ENCODE measurements at places on chromosomes 1 and 21. TPM values are rescaled to one million over a fixed set of nuclear protein-coding genes. Genes with fewer than 3 reads are reported as not detected.

GRCh38 chr1:2042830-2043773, 7.1 kb upstream of the PRKCZ start:
- no peak for DNase-seq
- no peaks in the 10 kb centered on the region for H3K4me1 ChIP-seq
- H3K27me3 ChIP-seq = no peaks in the 10 kb centered on the region
- H3K27ac ChIP-seq = no peak overlapping the region
- peaks cover 7% of the 10 kb centered on the region for H3K36me3 ChIP-seq
- H3K4me3 ChIP-seq = no peak overlapping the region

DNA sequence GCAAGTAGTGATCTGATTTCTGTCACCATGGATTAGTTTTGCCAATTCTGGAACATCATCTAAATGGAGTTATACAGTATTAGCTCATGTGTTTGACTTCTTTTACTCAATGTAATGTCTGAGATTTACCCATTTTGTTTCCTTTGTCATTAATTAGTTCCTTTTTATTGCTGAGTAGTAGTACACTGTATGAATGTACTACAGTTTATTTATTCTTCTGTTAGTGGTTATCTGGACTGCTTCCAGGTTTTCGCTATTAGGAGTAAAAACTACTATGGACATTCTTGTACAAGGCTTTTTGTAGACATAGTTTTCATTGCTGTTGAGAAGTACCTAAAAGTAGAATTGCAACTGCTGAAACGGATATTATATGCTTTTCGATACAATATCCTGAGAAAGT, 14.1 kb downstream of the SUCO start:
- H3K4me1 ChIP-seq = peaks cover 24% of the 10 kb centered on the region
- no peak for DNase-seq
- H3K27ac ChIP-seq = no peak overlapping the region

- H3K27me3 ChIP-seq = no peaks in the 10 kb centered on the region
- peaks cover 11% of the 10 kb centered on the region for H3K4me1 ChIP-seq
- H3K27ac ChIP-seq = peak within 1 kb of the TSS; percentile 73
- peak; percentile 44 for DNase-seq
Observed at GRCh38 chr1:34984793-34985608, at the start of gene TMEM35B. Gene TMEM35B (minus strand): TSS chr1:34985347. CDS start chr1:34985305, 42 bp downstream.

GRCh38 chr1:78360584-78360983, 130.2 kb upstream of the PTGFR start:
- H3K36me3 ChIP-seq = no peaks in the 10 kb centered on the region
- no peak overlapping the region for H3K4me3 ChIP-seq
- no peaks in the 10 kb centered on the region for H3K4me1 ChIP-seq
- H3K27ac ChIP-seq = no peak overlapping the region

GRCh38 chr1:33903210-33903589, 39.3 kb downstream of the HMGB4 start:
- no peak for DNase-seq
- H3K36me3 ChIP-seq = peaks cover 5% of the 10 kb centered on the region
- no peak overlapping the region for H3K4me3 ChIP-seq
- no peaks in the 10 kb centered on the region for H3K27me3 ChIP-seq

GRCh38 chr1:229432116-229432461, 1.8 kb downstream of the ACTA1 start:
- no peak overlapping the region for H3K27ac ChIP-seq
- H3K4me3 ChIP-seq = no peak overlapping the region
- no peaks in the 10 kb centered on the region for H3K4me1 ChIP-seq
- no peaks in the 10 kb centered on the region for H3K36me3 ChIP-seq
- DNase-seq = no peak

- no peak overlapping the region for H3K4me3 ChIP-seq
- no peak for DNase-seq
- no peaks in the 10 kb centered on the region for H3K36me3 ChIP-seq
- H3K4me1 ChIP-seq = no peaks in the 10 kb centered on the region
Observed at GRCh38 chr1:244102468-244102867, 51.4 kb downstream of the ZBTB18 start.

DNA sequence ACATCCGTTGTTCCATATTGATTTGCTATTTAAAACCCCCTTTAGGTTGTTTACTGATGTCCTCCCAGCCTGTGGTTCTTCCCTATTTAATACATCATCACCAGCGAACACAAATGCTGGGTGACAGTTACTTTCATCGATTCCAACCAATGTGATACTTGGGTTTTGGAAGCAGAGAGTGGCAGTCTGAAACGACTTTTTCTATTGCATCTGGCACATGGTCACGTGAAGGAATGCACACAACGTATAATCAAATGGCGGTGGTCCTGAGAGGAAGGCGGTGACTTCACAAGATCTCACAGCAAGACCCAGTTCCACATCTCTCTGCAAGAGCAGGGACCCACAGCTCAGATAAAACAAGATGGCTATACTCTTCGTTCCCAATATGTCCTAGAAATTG, 213.9 kb downstream of the DSCAM start:
- no peaks in the 10 kb centered on the region for H3K27me3 ChIP-seq
- H3K27ac ChIP-seq = no peak overlapping the region
- no peak for DNase-seq

- H3K27me3 ChIP-seq = no peaks in the 10 kb centered on the region
- no peaks in the 10 kb centered on the region for H3K36me3 ChIP-seq
- no peak overlapping the region for H3K4me3 ChIP-seq
Observed at GRCh38 chr1:218967836-218968235, 205.8 kb upstream of the LYPLAL1 start.

DNA sequence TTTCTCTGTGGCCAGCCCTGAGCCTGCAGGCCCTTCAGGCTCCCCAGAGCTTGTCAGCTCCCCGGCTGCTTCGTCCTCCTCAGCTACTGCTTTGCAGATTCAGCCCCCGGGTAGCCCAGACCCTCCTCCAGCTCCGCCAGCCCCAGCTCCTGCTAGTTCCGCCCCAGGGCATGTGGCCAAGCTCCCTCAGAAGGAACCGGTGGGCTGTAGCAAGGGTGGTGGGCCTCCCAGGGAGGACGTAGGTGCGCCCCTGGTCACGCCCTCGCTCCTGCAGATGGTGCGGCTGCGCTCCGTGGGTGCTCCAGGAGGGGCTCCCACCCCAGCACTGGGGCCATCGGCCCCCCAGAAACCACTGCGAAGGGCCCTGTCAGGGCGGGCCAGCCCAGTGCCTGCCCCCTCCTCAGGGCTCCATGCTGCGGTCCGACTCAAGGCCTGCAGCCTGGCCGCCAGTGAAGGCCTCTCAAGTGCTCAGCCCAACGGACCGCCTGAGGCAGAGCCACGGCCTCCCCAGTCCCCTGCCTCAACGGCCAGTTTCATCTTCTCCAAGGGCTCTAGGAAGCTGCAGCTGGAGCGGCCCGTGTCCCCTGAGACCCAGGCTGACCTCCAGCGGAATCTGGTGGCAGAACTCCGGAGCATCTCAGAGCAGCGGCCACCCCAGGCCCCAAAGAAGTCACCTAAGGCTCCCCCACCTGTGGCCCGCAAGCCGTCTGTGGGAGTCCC, 45.4 kb downstream of the YARS1 start:
- H3K4me1 ChIP-seq = peaks cover 43% of the 10 kb centered on the region
- no peak for DNase-seq
- H3K27ac ChIP-seq = peak overlapping the region; percentile 64
- H3K4me3 ChIP-seq = no peak overlapping the region
- H3K27me3 ChIP-seq = no peaks in the 10 kb centered on the region
- peaks cover 73% of the 10 kb centered on the region for H3K36me3 ChIP-seq

- no peak overlapping the region for H3K27ac ChIP-seq
- peaks cover 10% of the 10 kb centered on the region for H3K27me3 ChIP-seq
- H3K4me3 ChIP-seq = peak overlapping the region; percentile 83
- DNase-seq = peak; percentile 88
Observed at GRCh38 chr1:159172614-159173291, 1.3 kb downstream of the CADM3 start.

DNA sequence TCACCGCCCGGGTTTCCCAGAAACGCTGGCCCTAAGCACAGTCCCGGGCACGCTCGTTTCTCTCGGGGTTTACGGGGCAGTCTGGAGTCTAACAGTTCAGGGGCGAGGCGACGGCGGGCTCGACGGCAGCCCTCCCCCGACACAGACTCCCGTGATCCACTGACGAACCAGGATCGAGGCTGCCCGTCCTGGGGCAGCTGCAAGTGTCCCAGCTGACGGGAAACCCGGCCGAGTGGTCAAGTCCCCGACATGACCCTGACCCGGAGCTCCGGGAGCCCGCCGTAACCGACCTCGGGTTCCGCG, 494 bp downstream of the UBE2J2 start:
- peak overlapping the region; percentile 82 for H3K27ac ChIP-seq
- DNase-seq = no peak
- peaks cover 29% of the 10 kb centered on the region for H3K36me3 ChIP-seq
- no peaks in the 10 kb centered on the region for H3K27me3 ChIP-seq
- peak overlapping the region; percentile 83 for H3K4me3 ChIP-seq
- peaks cover 17% of the 10 kb centered on the region for H3K4me1 ChIP-seq

- no peak for DNase-seq
- peak overlapping the region; percentile 88 for H3K27ac ChIP-seq
- no peaks in the 10 kb centered on the region for H3K27me3 ChIP-seq
Observed at GRCh38 chr1:185645162-185645640, 89.0 kb upstream of the HMCN1 start.

DNA sequence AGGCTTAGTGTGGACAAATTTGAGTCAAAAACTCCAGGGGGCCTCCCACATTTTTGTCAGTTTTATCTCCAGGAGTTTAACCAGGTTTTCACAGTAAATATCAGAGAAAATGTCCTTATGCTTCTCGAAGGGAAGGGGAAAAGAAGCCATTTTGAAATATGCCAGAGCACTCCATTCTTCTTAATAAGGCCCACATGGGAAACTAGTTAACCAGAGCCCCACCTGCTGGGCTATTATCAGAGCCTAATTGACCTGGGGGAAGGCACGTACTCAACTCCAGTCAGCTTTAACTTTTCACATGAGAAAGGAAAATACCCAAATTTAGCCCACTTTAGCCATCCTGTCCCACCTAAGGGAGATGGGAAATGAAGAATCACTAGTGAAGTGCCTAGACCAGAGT, 296.3 kb downstream of the PTBP2 start:
- H3K27ac ChIP-seq = no peak overlapping the region
- peak; percentile 11 for DNase-seq
- H3K4me3 ChIP-seq = no peak overlapping the region
- H3K4me1 ChIP-seq = peaks cover 18% of the 10 kb centered on the region
- no peaks in the 10 kb centered on the region for H3K27me3 ChIP-seq
- H3K36me3 ChIP-seq = peaks cover 6% of the 10 kb centered on the region

DNA sequence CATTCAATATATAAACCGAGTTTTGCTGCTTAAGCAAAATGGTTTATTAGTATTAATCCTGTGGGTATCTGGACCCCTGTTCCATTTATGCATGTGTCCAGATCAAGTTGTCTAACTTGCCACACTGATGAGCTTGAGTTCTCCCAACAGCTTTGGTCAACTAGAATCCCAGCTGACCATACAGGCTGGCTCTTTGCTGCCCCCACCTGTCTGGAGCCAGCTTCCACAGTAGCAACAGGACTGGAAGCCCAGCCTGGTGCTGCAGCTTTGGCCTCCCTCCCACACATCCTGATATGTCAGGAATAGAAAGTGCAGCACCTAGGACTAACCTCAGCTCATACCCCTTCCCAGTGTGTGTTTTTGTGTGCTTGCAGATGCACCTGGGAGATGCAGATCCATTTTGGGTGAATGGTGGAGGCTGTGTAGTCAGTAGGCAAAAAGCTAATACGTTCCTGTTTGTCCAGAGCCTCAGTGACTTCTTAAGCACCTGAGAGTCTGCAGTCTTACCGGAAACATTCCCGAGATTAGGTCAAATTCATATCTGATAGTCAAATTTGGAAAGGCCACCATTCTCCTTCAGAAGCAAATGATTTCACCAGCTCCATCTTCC, 40.9 kb upstream of the BEND5 start:
- H3K27ac ChIP-seq = no peak overlapping the region
- no peaks in the 10 kb centered on the region for H3K4me1 ChIP-seq
- no peaks in the 10 kb centered on the region for H3K36me3 ChIP-seq
- H3K27me3 ChIP-seq = no peaks in the 10 kb centered on the region
- H3K4me3 ChIP-seq = no peak overlapping the region
- peak; percentile 72 for DNase-seq

GRCh38 chr1:59123081-59123681, 173.7 kb upstream of the FGGY start:
- no peaks in the 10 kb centered on the region for H3K27me3 ChIP-seq
- H3K27ac ChIP-seq = no peak overlapping the region
- no peak for DNase-seq
- H3K4me1 ChIP-seq = peaks cover 24% of the 10 kb centered on the region
- H3K36me3 ChIP-seq = no peaks in the 10 kb centered on the region

DNA sequence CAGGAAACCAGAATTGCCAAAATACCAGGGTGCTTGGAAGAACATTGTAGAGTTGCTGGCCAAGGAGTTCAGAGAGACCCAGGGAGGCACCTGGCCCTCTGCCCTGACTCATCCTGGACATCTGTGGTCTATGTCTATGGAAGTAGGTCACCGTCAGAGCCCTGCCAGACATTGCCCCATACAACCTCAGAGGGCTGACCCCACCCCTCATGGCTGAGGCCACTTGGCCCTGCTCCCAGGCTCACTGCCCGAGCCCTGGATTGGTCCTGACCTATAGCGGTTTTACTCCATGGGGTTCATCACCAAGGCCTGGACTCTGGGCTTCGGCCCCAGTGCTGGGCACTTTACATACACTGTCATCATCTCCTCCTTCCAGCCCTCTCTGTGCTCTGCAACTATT, 233.1 kb downstream of the PTPRU start:
- peak; percentile 10 for DNase-seq
- H3K4me1 ChIP-seq = no peaks in the 10 kb centered on the region
- no peak overlapping the region for H3K4me3 ChIP-seq
- no peak overlapping the region for H3K27ac ChIP-seq

MARK1 gene
- total RNA-seq = 12.9 TPM

GLRX2 gene
- total RNA-seq = 74.2 TPM

NTNG1 gene
- not detected for total RNA-seq

C1orf210 gene
- 1.6 TPM for total RNA-seq

KLHDC8A gene
- not detected for total RNA-seq

AKR7A3 gene
- total RNA-seq = 0.40 TPM

PCP4 gene
- not detected for total RNA-seq

COL6A2 gene
- 0.61 TPM for total RNA-seq

HES2 gene
- 5.0 TPM for total RNA-seq

KDF1 gene
- 5.1 TPM for total RNA-seq

MASP2 gene
- total RNA-seq = 0.51 TPM
